ENCODE measurements at places on chromosomes 5 and 9.

DNA sequence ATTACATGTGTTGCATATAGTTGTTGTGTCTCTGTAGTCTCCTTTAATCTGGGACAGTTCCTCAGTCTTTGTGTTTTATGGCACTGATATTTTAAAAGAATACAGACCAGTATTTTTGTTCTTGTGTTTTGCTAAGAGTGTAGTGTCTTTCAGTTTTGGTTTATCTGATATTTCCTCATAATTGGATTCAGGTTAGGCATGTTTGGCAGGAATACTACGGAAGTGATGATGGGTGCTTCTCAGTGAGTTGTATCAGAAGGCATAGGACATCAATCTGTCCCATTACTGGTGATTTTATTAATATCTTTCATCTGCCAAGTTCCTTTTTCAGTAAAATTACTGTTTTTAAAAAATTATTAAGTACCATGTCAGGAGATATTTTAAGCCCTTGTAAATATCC lies 212.9 kb downstream of the ARHGEF28 start:
- no peak for DNase-seq

GRCh38 chr5:156835905-156836304 lies 14.2 kb upstream of the PPP1R2B start:
- no peak for DNase-seq

DNA sequence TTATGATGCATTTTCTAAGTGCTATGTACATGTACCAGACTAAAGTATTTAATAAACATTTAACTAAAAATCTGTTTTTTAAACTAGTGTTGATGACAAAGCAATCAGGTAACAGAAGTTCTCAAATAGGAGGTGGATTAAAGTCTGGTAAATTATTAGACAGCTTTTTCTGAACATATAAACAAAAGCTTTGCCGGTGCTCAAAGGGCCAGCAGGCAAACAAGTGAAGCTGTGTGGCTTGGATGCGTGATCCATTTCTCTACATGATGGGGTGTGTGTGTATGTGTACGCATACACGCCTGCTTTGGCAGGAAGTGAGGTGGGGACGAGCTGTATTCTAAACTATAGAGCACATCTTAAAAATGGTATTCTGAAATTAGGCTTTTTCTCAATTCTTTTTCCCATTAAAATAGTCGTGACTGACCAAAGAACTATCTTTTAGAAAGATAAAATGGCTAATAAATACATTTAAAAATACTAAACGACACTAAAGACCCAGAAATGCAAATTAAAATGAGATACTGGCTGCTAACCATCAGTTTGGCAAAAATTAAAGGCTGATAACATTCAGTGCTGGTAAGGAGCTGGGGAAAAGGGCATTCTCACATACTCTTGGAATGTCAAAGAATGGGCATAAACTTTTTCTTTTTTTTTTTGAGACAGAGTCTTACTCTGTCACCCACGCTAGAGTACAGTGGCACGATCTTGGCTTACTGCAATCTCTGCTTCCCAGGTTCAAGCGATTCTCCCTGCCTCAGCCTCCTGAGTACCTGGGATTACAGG lies 174.0 kb downstream of the MAPKAP1 start:
- no peak for DNase-seq

DNA sequence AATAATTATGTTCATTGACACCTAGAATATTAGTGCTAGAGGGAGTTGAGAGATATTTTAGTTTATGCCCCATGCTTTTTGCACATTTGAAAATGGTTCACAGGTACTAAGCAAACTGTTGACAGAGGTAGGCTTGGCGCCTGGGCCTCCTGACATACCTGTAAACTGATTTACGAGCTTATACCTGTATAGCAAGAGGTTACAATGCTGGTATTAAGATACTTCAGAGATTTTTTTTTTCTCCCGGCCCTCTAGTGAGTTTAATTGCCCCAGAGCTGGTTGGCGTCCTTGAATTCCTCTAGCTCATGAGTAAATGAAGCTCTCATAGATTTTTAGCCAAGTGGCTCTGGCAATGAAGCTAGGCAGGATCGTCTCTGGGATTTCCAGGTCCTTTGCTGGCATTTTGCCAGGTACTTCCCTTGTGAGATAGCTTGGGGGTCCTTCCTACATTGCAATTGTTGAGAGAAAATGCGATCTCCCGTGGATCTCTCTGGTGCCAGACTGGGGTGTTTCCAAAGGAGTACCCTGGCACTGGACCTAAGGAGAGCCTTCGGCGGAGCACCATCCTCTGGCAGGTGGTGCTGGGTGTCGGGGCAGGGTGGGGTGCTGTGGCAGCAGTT lies 9.0 kb downstream of the SLC36A1 start:
- no peak for DNase-seq

DNA sequence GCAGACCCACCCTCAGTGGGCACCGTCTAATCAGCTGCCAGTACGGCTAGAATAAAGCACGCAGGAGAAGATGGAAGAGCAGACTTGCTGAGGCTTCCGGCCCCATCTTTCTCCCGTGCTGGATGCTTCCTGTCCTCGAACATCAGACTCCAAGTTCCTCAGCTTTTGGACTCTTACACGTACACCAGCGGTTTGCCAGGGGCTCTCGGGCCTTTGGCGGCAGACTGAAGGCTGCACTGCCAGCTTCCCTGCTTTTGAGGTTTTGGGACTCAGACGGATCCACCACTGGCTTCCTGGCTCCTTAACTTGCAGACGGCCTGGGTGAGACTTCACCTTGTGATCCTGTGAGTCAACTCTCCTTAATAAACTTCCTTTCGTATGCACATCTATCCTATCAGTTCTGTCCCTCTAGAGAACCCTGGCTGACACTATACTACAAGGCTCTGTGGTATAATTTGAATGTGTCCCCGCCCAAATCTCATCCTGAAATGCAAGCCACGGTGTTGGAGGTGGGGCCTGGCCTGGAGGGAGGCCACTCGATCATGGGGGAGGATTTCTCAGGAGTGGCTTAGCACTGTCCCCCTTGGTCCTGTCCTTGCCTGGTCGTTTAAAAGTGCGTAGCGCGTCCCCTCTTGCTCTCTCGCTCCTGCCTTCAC lies 31.1 kb upstream of the NRARP start:
- no peak for DNase-seq

- no peak for DNase-seq
Measured at GRCh38 chr5:110545716-110546115, 180.8 kb downstream of the TMEM232 start.

DNA sequence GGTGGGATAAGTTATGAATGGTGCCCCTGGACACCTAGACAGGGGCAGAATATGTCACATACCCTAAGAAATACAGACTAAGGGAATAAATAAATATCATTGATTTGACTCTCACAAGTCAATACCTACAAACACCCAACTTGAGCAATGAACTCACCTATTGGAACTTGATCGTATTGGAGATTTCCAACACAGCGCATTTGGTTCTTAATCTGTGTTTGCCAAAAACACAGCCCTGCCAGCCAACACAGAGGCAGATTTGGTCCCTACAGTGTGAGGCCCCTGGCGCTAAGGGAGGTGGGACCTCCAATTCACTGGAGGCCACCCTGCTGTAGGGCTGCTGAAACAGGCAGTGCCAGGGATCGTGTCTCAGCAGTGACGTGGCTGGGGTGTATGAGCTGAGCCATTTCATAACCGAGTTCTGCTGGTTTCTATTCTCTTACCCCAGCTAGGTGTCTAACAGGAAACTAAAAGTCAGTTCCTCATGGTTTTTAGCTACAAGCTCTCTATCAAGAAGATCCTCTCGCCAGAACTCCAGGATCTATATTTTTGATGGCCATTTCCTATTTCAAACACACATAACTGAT lies 84.5 kb downstream of the SLC1A1 start:
- DNase-seq: no peak

GRCh38 chr9:69155341-69156030 lies 18.6 kb upstream of the TJP2 start:
- DNase-seq: no peak

DNA sequence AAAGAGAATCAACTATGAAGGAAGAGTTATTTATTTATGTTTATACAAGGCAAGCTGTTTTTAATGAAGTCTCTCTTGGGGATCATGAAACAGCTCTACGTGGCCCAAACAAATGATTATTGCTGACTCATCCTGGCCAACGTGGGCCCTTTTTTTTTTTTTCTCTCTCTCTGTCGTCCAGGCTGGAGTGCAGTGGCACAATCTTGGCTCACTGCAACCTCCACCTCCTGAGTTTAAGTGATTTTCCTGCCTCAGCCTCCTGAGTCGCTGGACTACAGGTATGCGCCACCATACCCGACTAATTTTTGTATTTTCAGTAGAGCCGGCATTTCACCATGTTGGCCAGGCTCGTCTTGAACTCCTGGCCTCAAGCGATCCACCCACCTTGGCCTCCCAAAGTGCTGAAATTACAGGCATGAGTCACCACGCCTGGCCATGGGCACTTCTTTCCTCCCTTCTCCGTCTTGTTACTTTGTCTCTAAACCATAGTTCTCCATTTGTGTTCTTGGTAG lies 98.3 kb downstream of the BASP1 start:
- peak; percentile 65 for DNase-seq

GRCh38 chr5:1111241-1111726 lies 579 bp downstream of the SLC12A7 start:
- peak; percentile 67 for DNase-seq

DNA sequence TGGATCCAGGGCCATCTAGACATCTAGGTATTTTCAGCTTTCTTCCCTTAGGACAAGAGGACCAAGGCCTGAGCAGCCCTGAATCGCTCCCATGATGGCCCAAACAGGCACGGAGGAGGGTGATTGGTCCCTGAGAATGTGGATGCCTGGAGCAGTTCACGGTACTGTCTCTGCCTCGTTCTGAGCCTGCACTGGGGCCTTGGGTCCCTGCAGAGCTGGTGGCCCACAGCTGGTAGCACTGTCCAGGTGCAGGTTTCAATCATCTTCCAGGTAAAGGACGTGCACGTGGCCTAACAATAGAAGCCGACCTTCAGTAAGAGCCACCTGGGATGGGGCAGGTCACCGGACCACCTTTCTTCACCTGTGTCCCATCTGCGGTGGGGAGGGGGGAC lies 19.4 kb upstream of the FCN1 start:
- no peak for DNase-seq

- no peak for DNase-seq
Measured at GRCh38 chr9:29220596-29221251, 1647.4 kb upstream of the C9orf72 start.

- no peak for DNase-seq
Measured at GRCh38 chr5:11143456-11144267, 382.6 kb upstream of the DAP start.

GRCh38 chr5:1832511-1833250 lies 31.5 kb downstream of the NDUFS6 start:
- no peak for DNase-seq

DNA sequence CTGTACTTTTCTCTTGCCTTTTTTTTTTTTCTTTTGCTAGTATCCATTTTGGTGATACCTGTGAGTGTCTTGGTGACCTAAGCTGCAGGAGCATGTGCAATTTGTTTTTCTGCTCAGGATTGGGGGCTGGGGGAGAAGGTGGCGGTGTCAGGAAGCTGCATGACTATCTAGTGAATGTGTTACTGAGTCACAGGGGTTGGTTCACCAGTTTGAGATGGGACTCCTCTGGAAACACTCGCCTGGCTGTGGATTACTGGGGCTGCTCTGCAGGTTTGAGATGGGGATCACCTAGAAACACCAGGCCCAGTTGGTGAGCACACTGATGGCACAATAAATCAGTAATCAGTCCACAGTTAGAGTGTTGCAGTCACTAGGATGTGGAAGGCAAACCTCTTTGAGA lies 447.9 kb downstream of the SPATA31D1 start:
- peak; percentile 11 for DNase-seq

DNA sequence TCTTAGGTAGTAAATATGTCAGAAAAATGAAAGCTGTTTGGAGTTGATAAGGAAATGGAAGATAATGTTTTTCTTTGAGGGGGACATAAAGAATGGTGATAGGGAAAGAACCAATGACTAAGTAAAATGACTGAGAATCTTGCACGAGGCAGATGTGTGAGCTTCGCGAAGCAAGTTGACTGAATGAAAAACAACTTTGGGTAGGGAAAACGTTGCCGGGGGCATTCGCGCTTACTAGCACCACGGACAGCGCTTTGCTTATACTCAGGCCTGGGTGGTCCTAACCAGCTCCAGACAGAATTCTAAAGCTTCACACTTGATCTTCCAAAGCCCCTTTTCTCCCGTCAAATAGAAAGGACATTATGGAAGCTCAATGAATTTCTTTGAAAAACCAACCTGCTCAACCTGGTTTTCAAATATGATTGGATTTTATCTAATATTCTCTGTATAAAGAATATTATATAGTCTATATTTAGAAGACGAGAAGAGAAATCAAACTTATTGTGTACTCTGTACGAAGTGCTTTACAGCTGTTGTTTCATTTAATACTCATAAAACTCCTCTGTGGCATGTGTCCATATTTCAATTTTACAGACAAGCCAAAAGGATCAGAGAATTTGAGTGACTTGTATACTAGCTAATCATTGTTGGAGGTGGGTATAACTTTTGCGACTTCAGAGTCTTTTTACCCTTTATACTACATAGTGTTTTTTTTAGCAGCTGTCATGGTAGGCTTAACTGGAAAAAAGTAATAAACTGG lies 1.9 kb upstream of the CDKN2B start:
- DNase-seq: no peak

- DNase-seq: no peak
Measured at GRCh38 chr9:107153336-107153735, 129.7 kb upstream of the RAD23B start.

All from AG08396 (cell line).